ENCODE measurements at places on chromosomes 5 and 9.

GRCh38 chr9:126979461-126979860 lies 64.9 kb downstream of the RALGPS1 start:
- no peak for DNase-seq

- no peak for DNase-seq
Measured at GRCh38 chr5:109299557-109299956, 110.2 kb downstream of the PJA2 start.

DNA sequence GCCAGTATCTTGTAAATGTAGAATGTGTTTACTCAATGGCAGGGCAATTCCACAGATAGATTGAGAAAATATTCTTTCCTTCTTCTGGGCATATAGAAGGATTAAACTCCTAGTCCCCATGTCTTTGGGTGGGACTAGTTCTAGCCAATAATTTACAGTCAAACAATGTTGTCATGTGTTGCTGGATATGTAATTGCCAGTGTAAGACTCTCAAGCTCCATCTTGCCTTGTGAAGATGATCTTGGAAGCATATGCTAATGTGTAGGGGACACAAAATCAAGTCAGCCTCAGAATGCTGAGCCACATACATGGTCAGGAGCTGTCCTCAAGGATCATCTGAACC lies 386.9 kb downstream of the CETN3 start:
- no peak for DNase-seq

DNA sequence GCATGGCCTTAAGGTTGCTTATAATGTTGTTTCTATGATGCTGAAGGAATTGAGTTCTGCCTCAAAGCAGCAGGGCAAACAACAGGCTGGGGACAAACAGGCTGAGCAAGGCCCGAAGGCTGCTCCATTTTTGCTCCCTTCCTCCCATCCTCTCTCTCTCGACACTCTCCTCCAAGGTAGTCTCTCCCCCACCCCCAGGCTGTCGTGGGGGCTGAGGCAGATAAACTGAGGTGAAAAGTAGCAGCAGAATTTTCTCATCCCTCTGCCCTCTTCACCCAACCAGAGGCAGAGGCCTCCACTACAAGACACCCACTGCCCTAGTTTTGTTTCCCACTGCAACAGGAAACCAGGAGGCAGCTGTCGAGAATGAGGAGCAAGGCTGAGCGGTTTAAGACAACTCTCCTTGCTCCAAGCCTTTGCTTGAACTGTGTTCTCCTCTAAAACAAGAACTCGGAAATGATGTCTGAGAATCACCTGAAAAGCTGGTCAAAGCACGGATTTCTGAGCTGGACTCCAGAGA lies 13.5 kb upstream of the GNA14 start:
- no peak for DNase-seq

DNA sequence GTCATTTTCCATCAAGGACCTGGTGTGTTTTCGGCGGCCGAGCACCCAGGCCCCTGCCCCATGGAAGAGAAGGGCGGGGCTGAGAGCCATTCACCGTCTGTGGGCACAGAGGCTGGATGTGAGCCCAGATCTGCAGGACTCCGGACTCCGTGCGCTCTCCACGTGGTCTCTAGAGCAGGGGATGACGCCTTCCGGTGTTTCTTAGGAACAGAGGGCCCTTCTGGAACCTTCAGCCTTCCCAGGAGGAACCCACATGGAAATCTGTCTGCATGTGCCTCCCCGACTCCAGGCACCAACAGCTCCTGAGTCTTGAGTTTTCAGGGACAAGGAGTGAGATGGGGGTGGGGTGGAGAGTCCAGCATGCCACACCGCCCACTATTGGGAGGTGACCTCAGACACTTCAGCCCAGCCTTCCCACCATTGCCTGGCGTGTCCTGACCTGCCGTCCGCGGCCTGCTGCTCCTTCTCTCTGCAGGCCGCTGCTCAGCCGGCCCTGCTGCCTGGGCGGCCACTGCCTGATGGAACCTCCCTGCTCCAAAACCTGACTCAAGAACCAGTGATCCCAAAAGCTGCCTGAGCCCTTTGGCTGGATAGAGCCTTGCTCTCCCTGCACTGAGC lies 2.4 kb upstream of the RXRA start:
- DNase-seq: no peak

GRCh38 chr5:2187156-2187555 lies 304.4 kb upstream of the IRX4 start:
- no peak for DNase-seq
